ENCODE measurements at places on chromosomes 16 and 17.

GRCh38 chr17:11302401-11303186 is 61.6 kb downstream of the SHISA6 start:
- DNase-seq, result no peak

GRCh38 chr16:86810062-86810461 is 231.7 kb downstream of the FOXL1 start:
- DNase-seq, result no peak

GRCh38 chr17:29594519-29595090 is 1.7 kb downstream of the ANKRD13B start:
- DNase-seq, result no peak

DNA sequence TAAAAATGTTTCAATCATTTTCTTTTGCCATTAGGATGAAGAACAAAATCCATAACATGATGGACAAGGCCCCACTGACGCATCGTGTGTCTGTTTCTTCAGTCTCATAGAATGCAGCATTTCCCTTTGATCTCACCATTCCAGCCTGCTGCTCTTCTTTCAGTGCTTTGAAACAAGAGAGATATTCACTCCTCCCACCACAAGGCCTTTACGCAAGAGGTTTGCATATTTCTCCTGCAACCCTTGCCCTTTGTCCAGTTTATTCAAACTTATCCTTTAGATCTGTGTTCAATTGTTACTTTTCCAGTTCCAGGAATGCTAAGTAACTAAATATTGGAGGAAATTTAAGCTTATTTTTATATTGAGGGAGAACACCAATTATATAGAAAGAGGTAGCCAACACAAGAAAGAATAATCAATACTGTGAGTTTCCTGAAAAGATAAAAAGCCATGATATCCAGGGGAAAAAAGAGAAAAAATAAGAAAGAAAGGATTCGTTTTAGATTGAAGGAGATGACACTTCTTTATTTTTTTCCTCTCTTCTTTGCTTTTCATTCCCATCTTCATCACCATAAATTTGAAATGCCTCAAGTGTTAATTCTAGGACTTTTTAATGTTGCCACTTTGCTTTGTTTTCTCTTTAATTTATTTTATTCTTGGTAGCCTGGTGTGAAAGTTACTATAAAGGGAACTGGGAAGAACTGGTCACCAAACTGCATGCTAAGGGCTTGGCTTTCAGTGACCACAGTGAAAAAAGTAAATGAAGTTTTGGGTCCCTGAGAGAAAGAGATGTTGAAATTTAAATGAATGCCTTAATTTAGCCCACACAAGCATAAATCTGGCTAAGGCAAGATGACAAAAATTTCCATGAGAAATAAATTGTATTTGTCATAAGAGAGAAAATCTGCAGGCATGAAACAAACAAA is 102.1 kb downstream of the KIF2B start:
- no peak for DNase-seq

DNA sequence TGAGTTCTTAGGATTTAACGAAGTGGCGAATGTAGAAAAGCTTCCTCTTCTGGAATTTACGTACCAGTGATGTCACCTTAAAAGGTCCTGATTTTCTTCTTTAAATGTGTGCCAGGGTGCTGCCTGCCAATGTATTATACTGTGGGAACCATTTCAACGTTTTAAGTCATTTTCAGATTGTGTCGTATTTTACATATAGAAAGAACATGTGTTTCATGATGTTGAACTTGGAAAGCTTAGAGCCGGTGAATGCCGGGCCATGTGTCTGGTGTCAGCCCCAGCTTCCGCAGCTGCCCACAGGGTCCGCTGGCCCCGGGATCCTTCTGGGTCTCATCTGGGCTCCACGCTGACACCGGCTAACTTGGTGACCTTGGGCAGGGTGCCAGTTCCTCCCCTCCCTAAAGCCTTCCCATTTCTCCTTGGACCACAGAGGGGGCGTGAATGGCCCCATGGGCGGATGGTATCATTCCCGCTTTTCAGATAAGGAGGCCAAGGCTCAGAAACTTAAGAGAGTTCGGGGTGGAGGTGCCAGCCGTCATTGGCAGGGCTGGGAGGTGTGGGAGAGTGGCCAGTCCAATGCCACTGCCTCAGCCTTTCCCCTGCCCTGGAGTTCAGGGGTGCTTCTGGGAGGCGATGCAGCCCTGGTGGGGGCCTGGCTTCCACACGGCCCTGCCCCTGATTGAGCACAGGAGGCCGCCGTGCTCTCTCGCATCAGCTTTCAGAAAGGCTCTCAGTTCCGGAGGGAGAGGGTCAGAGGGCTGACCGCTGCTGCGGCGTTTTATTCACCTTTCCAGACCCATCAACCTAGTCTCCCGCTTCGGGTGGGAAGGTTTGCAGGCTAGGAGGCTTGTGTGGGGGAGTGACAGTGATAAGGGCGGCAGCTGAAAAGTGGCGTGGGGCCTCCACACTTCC is 68.8 kb upstream of the CIBAR2 start:
- DNase-seq, result no peak

DNA sequence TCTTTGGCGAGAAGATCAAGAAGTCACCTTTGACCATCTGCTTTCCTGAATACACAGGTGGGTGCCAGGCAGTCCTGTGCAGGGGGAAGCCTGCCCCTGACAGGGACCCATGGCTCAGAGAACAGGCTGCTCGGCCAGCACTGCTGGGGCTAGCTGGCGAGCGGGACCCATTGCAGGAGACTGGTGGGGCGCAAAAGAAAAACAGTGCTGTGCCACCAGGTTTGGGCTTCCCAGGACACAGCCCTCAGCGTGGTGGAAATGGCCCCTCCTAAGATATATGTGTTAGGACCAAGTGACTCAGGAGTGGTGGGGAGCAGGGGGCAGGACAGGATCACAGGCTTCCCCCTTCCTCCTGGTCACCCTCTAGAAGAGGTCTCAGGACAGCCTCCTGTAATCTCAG is 73.9 kb downstream of the AMFR start:
- no peak for DNase-seq

GRCh38 chr16:48611329-48612137 is 1.6 kb upstream of the N4BP1 start:
- peak; percentile 83 for DNase-seq

- DNase-seq, result no peak
These were observed 52.7 kb upstream of the NETO2 start for GRCh38 chr16:47196457-47196856.

GRCh38 chr16:86508947-86509758 is 1.2 kb upstream of the FOXF1 start:
- peak; percentile 47 for DNase-seq

DNA sequence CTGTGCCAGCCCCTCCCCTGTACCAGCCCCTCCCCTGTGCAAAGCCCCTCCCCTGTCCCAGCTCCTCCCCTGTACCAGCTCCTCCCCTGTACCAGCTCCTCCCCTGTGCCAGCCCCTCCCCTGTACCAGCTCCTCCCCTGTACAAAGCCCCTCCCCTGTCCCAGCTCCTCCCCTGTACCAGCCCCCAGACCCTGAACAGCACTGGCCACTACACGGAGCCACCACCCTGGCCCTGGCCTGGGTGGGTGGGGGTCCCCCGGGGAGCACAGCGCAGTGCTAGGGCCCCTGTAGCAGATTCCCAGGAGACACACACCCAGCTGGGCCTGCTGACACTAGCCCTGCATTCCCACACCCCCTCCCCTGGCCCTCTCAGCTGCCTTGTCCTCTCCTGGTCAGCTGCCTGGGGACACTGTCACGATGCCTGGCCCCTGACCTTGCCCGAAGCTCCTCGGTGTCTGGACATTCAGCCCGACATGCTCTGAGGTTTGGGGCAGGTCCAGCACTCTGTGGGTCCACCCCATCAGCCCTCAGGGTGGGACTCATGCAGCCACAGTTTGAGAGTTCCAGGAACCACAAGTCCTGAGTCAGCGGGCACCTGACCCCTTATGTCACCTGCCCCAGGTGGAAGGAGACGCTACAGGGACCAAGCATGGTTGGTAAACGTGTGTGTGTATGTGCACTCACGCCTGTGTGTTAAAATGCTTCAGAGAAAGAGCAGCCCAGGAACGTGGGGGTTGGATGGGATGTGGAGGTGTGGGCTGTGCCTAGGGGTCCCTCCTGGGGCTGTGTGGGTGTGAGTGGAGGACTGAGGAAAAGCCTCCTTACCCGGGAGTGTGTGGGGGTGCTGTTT is 114.2 kb downstream of the METRNL start:
- DNase-seq, result no peak

- no peak for DNase-seq
These were observed 30.3 kb downstream of the CDK5RAP3 start for GRCh38 chr17:48001197-48001596.

GRCh38 chr16:66881014-66881417 is 701 bp downstream of the PDP2 start:
- DNase-seq, result peak; percentile 33

- DNase-seq, result no peak
These were observed 93.4 kb downstream of the NCOR1 start for GRCh38 chr17:16121915-16122314.

GRCh38 chr17:45221081-45222013 is at the start of gene FMNL1:
Gene FMNL1 (plus strand): TSS chr17:45221885. CDS start chr17:45222125, 240 bp downstream.
- DNase-seq, result peak; percentile 87

All from GM12865 (cell line).